IMR-90 (cell line): ENCODE measurements at places on chromosomes 12 and 14.

DNA sequence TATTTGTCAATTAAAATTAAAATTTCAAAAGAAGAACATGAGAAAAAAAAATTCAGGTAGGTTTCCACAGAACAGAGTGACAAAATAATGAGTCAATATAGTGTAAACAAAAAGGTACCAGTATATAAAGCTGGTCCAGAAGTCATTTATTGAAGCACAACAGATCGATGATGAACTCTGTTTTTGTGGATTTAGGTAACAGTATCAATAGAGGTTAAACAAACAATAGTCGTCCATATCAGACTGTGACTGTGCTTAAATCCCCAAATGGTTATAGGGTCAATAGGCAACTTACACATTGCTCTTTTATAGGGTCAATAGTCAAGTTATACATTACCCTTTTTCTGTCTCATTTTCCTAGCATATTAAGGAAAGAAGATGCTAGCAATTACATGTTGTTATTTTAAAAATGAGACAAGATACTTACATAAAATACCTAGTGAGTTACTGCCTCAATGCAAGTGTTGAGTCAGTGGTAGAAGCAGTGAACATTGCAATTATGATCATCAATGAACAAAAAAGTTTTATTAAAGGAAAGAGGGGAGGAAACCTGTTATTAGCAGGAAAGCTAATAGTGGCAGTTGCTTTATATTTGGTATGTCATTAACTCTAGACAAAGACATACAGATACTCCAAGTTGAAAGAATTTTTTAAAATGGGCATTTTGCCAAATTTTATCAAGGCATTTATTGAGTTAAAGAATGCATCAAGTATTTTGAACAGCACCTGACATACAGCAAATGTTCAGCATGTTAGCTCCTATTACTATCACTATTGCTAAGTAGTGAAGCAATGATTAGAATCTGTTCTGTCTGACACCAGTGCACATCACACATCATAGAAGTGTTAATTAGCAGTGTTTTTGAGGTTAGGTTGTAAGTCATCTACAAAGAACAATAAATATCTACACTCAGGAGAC is 102.9 kb downstream of the CCER1 start:
- no peaks in the 10 kb centered on the region for H3K36me3 ChIP-seq
- H3K4me3 ChIP-seq: no peak overlapping the region
- no peaks in the 10 kb centered on the region for H3K4me1 ChIP-seq
- DNase-seq: no peak

DNA sequence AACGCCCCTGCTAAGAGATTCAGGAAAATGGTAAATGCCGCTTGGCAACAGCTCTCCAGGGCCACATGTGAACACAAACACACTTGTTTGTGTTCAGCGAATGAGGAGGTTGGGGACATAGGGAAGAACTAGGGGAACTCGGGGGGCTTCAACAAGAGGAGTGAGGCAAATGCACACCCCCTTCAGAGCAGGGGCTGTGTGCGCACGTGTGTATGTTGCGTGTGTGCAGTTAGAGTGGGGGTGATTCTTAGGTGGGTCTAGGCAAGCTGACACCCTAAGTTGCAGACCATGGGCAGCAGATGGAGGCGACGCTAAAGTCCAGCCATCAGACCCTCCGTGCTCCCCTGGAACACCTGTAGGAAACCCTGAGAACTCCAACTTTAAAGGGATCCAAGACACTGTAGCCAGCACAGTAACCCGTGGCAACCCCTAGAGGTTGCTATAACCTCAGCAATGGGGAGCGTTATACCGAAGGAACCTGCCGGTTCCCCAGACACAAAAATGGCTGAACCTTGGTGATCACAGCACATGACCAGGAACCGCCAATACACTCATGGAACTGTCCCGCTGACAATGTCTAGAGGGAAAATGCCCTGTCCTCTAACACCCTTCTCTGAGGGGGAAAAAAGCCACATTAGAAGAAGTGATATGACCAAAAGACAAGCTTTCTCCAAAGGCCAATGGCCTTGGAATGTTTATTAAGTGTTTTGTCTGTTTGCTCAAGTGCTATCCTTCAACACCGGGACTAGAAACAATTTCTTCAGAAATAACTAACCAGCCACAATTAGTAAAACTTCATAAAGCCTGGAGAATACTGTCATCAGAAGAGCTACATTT is 86.5 kb upstream of the CEP83 start:
- no peaks in the 10 kb centered on the region for H3K4me1 ChIP-seq
- no peak overlapping the region for H3K27ac ChIP-seq
- H3K27me3 ChIP-seq: peaks cover 8% of the 10 kb centered on the region
- H3K36me3 ChIP-seq: no peaks in the 10 kb centered on the region

DNA sequence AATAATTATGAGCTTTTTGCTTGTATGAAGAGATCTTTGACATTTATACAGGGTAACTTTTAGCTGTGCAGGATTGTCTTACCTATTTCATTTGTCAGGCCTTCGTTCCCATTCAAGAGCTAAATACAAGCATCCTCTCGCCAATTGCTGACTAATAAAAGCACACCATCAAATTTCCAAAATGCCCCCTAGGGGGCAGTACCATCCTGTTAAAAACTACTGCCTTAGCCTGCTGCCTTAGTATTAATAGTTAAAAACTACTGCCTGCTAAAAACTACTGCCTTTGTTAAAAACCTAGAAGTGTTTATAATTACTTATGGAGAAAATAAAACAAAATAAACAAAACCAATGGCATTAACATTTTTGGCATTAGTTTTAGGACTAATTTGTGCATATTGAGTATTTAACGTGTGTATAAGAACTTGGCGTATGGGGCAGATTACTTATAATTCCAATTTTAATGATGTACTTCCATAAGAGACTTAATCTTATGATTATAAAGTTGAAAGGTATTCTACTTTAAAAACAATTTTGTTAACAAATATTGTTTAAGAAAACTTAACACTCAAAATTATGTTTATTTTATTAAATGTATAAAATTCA is 3.0 kb upstream of the IFI27L2 start:
- peak; percentile 70 for DNase-seq
- H3K4me3 ChIP-seq: no peak overlapping the region
- no peak overlapping the region for H3K27ac ChIP-seq
- peaks cover 4% of the 10 kb centered on the region; the same call in 1 of the 2 replicates for H3K36me3 ChIP-seq

DNA sequence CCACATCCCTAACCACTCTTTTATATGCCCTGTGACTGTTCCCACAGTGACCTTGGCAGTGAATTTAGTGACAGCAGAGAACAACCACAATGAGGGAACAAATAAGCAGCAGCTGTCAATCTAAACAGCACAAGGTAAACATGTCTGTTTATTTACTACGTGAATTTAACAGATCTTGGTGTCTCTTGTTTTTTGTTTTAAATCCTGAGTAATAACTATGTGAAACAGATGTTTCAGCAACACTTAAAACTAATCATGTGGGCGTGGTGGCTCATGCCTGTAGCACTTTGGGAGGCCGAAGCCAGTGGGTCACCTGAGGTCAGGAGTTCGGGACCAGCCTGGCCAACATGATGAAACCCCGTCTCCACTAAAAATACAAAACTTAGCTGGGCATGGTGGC is 17.0 kb upstream of the CFAP54 start:
- no peak overlapping the region for H3K27ac ChIP-seq
- H3K27me3 ChIP-seq: no peaks in the 10 kb centered on the region; the same call in 1 of the 2 replicates
- DNase-seq: no peak
- H3K4me1 ChIP-seq: peaks cover 14% of the 10 kb centered on the region
- no peaks in the 10 kb centered on the region for H3K36me3 ChIP-seq

DNA sequence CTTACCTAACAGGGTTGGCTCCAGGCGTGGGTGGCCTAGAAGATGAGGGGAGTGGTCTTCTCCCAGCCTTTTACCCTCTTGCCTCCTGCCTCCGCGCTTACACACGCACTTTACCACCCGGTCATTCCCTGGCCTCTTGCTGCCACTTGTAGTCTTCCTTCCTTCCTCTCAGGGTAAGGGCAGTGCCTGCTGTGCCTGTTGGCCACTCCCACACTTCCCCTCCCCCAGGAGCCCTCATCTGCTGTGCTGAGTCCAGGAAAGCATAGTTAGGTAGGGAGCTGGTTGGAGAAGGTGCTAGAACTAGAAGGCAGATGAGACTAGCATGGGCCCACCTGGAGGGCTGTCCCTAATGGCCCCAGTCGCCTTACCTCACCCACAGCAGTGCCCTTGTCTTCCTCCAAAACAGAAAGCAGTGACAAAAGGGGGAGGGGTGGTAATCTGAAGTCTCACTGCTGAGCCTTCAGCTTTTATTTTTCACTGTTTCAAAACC is 54.3 kb upstream of the SRSF5 start:
- H3K4me1 ChIP-seq: peaks cover 27% of the 10 kb centered on the region
- no peak overlapping the region for H3K4me3 ChIP-seq
- DNase-seq: no peak
- peaks cover 27% of the 10 kb centered on the region for H3K36me3 ChIP-seq
- H3K27me3 ChIP-seq: no peaks in the 10 kb centered on the region

DNA sequence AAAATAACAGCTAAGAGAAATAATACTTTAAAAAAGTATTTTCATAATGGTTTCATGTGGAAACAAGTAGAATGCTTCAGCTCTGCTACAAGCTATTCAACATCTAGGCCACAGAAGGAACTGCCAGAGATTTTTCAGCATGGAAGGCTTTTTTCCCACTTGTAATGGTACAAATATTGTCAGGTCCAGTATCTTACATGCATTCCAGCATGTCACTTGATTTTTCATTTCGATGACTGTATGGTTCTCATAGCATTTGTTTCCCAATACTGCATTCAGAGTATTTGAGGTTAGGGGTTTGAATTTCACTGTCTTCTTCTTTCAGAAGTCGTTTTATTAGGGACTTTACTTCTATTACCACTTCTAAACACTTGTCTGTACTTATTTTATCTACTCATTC is 1701.5 kb upstream of the FLRT2 start:
- H3K4me3 ChIP-seq: no peak overlapping the region
- H3K27me3 ChIP-seq: no peaks in the 10 kb centered on the region
- peaks cover 2% of the 10 kb centered on the region for H3K4me1 ChIP-seq
- DNase-seq: peak; percentile 55

DNA sequence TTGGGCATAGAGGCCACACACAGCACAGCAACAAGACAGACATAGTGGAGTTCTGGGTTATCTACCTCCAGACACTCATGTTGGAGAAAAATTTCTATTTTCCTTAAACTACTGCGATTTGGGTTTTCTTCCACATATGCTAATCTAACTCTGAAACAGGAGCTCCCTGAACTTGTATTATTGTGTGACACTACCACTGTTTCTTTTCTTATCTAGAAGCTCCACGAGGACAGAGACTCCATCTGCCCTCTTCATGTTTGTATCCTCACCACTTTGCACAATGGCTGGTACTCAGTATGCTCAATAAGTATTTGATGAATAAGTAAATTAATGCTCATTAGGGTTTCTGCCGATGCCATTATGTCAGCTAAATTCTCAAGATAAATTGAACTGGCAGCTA is 218.6 kb downstream of the PAX9 start:
- H3K36me3 ChIP-seq: no peaks in the 10 kb centered on the region
- no peaks in the 10 kb centered on the region for H3K27me3 ChIP-seq
- no peak overlapping the region for H3K27ac ChIP-seq
- H3K4me1 ChIP-seq: no peaks in the 10 kb centered on the region
- DNase-seq: no peak
- H3K4me3 ChIP-seq: no peak overlapping the region

DNA sequence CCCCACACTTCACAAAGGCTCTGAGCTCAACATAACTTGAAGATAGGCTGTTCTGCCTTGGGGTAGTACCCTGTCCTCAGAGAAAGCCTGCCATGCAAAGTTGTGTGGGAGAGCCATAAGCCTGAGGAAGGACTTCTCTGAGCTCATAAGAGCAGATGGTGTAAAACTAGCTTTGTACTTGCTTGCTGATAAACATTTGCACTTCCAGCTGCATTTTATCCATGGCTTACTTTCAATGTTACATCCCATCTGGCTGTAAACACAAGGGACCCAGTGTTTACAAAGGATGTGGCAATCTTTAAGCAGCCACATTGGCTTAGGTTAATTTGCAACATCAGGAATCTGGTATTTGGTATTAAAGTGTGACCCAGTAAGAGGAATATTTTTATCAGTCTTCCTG is 258.1 kb downstream of the IPO8 start:
- peak; percentile 21 for DNase-seq
- H3K4me1 ChIP-seq: peaks cover 2% of the 10 kb centered on the region; the same call in 1 of the 2 replicates
- H3K36me3 ChIP-seq: no peaks in the 10 kb centered on the region
- H3K4me3 ChIP-seq: no peak overlapping the region
- H3K27ac ChIP-seq: peak overlapping the region; percentile 97; the same call in 1 of the 2 replicates
